ENCODE measurements at places on chromosomes 11 and 22. TPM values are rescaled to one million over a fixed set of nuclear protein-coding genes. Genes with fewer than 3 reads are reported as not detected.

GRCh38 chr11:106733635-106734034, 284.6 kb downstream of the GUCY1A2 start:
- no peak for DNase-seq

DNA sequence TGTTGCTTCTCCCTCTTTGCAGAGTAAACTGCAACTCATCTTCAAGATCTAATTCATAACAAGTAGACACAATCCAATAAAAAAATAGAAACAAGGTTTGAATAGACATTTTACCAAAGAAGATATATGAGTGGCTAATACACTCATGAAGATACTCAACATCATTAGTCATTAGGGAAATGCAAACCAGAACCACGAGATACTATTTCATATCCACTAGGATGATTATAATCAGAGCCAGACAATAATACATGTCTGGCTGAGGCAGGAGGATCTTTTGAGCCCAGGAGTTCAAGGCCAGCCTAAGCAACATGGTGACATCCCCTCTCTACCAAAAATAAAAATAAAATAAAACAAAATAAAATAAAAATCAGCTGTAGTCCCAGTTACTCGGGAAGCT, 85.0 kb downstream of the ATG16L2 start:
- DNase-seq = no peak

DNA sequence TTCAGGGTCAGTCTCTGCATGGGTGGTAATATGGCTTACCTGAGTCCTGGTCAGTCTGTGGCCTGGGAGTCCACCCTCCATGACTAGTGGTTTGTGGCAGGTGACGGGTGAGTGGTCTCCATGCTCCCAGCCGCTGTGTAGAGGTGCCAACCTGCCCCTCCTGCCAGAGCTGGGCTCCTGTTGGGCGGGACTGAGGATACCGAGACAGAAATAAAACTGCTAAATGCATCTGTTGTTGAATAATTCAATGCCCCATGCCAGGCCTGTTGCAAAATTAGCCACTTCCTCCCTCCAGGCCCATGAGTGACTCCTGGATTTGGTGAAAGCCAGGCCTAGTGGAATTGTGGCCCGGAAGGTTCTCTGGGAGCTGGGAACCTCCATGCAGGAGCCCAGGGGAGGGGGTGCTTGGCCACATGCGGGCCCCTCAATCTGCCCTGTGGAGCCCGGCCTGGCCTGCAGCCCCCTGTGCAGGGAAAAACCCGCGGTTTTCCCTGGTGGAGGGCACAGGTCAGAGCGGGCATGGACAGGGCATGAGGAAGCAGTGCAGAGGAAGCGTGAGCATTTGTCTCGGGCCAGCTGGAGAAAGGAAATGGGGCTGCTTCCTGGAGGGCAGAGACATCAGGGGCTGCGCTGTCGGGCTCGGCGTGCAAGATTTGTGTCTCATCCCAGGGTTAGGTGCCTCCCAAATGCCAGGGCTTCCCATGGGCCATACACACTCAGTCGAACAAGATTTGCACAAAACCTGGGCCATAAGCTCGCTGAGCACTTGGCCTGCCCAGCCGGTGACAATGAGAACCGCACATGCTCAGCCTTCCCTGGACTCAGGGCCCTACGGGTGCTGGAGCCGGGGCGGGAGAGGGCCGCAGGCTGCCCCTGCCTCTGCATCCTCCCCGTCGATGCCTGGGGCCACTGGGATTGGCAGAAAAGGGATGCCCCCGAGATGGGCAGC, 66.9 kb downstream of the KCNQ1 start:
- DNase-seq = peak; percentile 13

DNA sequence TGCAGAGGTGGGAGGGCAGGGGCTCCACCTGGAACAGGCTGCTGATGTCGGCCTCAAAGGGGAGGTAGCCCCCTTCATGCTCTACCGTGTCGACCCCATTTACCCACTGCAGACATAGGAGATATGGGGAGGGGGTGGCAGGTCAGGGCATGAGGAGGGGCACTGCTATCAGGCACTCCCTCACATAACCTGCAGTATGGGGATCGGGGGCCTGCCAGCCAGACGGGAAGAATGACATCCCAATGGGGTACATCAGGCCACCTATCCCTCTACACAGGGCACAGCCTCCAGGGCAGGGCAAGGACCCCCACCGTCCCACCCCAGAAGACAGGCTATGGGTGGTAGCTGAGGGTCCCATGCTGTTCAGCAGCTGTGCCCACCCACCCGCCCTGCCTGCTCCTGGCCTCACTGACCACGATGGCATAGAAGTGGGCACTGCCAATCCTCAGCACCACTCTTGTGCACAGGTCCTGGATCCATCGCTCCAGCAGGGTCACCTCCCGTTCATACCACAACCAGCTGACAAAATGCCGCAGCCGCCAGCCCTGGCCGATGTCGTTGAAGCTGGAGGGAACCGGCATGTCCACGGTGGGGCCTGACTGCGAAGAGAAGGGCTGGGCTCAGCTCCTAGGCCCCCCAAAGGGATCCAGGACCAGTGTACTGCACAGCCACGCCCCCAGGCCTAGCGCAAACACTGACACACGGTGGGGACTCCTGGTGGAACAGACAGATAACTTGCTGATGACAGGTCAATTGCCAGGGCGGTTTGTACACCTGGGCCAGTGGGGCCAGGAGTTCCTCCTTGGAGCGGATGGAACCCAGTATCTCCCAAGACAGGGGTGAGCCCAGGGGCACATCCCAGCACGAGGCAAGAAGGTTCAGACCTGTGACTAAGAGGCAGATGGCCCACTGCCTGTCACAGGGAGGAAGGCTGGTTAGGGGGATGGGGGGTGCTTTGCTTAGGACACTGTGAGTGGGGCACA, 24.1 kb downstream of the RGL4 start:
- no peak for DNase-seq

DNA sequence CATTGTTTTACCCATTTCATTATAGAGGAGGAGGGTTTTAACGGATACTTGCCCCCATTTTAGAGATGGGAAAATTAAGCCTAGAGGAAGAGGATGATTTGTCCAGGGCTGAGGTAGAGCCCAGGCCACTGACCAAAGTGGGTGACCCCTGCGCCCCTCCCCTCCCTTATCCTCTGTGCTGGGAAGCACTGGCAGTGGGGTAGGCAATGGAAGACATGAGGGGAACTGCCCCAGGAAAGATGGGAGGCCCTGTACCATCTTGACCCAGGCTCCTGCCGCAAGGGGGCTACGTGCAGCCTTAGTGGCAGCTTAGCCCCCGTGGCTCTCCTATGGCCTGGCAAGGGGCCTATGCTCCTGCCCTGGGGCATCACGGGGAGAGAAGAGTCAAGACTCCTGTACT, 76.4 kb upstream of the MYOD1 start:
- no peak for DNase-seq

SCGB2A2 gene
- 410 TPM for total RNA-seq

DNA sequence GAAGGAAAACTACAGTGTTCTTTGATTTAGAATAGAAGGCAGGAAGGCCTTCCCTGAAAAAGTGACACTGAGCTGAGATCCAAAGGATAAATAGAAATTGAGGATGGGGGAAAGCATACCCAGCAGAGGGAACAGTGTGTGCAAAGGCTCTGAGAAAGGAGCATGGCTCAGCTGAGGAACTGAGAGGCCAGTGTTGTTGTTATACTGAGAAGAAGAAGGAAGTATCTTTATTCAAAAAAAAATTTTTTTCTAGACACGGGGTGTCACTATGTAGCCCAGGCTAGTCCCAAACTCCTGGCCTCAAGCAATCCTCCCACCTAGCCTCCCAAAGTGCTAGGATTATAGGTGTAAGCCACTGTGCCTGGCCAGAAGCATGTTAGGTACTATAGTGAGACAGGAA, 3.5 kb upstream of the PIK3C2A start:
- DNase-seq = no peak

HORMAD2 gene
- total RNA-seq = not detected

DNA sequence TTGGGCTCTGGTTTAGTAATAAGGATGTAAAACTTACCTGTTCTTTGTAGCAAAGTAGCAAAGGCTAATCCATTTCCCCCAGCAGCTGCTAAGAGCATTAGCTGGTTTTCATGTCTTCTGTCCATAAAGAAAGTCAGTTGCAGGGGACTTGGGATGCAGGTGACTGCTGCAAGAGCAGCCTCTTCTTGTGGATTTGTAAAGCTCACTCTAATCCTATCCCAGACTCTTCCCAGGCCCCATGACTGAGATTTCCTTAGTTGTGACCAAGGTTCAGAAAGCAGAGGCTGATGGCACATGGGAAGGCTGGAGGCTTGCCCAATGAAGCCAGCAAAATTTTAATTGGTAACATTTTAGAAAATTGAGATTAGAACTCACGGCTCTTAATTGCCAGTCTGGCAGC, 94.4 kb upstream of the HORMAD2 start:
- DNase-seq = no peak

SAA1 gene
- total RNA-seq = 16.8 TPM

DBX1 gene
- total RNA-seq = not detected

CFAP300 gene
- 1.8 TPM for total RNA-seq

PHOX2A gene
- not detected for total RNA-seq

GRCh38 chr11:23314162-23314561, 453.9 kb upstream of the CCDC179 start:
- DNase-seq = no peak

- DNase-seq = no peak
Observed at GRCh38 chr11:13341026-13341425, 63.4 kb downstream of the BMAL1 start.

RFPL2 gene
- total RNA-seq = not detected

- no peak for DNase-seq
Observed at GRCh38 chr22:35498026-35498800, 42.4 kb upstream of the RASD2 start.

CBLIF gene
- not detected for total RNA-seq

GRCh38 chr11:57511741-57512430, 3.6 kb downstream of the SLC43A1 start:
- no peak for DNase-seq

TCN1 gene
- total RNA-seq = 2.0 TPM

GRCh38 chr22:24023204-24023789, 12.2 kb downstream of the CABIN1 start:
- DNase-seq = no peak

PDGFD gene
- 8.2 TPM for total RNA-seq

DNA sequence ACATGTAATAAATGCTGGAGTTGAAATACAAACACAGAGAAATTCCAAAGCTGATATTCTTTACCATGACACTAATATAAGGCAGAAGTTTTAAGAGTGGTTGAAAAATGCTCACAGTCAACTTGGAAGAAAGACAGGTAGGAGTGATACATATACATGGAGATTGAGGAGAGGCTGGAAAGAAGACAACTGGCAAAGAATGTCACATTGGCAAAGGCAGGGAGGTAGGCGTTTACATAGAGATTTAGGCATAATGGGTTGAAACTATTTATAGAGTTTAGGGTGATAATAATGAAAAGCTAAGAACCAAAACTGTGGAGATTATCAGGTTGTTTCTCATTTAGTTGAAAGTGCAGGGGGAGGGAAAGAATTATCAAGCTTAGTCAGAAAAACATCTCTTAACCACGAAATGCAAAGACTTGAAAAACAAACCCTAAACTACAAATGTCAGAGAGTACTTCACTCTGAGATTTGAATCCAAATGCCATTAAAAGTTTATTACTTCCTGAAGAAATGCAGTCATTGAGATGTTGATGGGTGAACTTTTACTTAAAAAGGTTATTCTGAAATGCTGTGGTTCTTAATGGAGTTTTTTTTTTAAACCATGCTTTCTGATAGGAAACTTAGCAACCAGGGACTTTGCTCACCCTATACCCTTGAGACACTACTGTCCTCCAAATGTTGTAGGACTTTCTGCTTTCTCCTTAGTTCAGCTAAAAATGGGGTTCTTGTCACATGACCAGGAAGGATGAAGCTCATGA, 138.4 kb upstream of the CCDC90B start:
- DNase-seq = no peak

GRCh38 chr11:70568814-70569617, 170.7 kb downstream of the CTTN start:
- DNase-seq = no peak

DNA sequence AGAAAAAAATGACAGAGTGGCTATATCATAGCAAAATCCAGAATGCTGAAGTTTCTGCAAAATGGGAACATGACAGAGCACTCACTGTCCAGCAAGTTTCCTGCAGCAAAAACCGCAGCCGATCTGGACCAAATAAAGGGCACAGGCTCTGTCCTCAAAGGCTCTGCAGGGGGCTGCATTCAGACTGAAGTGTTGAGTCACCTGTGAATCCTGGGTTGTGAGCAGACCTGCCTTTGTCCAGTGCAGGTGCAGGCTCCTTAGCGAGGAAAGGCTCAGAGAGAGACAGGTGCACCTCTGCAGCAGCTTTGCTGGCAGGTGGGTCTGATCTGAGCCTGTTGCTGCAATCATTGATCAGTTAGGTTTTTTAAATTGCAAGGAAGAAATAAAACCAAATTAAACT, 29.3 kb upstream of the NFAM1 start:
- no peak for DNase-seq

DNA sequence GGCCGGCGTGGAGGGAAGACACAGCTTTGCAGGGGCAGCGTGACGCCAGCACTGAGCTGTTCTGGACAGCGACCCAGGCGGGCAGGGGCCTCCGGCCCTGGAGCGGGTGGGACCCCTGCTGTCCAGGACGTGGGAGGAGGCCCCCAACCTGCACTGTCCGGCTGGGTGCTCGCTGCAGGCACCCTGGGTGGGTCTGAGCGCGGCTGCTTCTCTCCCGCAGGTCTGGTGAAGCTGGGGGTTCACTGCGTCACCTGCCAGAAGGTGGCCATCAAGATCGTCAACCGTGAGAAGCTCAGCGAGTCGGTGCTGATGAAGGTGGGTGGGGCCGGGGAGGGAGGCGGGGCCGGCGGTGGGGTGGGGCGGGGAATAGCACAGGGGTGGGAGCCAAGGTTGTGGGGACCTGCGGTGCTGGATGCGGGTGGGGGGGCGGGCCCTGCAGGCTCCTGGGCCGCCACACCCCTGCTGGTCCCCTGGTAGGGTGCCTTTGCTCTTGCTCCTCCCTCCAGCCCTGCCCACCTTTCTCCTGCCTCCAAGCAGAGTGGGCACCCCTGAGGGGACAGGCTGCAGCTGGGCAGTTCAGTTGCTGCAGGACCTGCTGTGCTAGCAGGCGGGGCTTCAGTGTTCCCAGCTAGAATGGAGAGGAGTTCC, 46.2 kb downstream of the BRSK2 start:
- DNase-seq = no peak

DNA sequence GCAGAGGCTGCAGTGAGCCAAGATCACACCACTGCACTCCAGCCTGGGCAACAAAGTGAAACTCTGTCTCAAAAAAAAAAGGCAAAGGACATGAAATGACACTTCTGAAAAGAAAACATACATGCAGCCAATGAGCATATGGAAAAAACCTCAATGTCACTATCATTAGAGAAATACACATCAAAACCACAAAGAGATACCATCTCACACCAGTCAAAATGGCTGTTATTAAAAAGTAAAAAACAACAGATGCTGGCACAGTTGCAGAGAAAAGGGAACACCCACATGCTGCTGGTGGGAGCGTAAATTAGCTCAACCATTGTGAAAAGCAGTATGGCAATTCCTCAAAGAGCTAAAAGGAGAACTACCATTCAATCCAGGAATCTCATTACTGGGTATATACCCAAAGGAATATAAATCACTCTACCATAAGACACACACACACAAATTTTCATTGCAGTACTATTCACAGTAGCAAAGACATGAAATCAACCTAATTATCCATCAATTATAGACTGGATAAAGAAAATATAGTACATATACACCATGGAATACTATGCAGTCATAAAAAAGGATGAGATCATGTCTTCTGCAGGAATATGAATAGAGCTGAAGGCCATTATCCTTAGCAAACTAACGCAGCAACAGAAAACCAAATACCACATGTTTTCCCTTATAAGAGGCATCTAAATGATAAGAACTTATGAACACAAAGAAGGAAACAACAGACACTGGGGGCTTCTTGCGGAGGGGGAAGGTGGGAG, 15.7 kb upstream of the C11orf58 start:
- DNase-seq = no peak
